Ovary (tissue), 10 donors: ENCODE measurements at places on chromosomes 11 and 22. TPM values are rescaled to one million over a fixed set of nuclear protein-coding genes. Genes with fewer than 3 reads are reported as not detected.

GRCh38 chr11:67252831-67253239, 13.4 kb upstream of the GRK2 start:
- H3K27me3 ChIP-seq: no peaks in the 10 kb centered on the region
- H3K36me3 ChIP-seq: no peaks in the 10 kb centered on the region
- no peak overlapping the region for H3K27ac ChIP-seq
- H3K4me1 ChIP-seq: no peaks in the 10 kb centered on the region
- no peak overlapping the region for H3K4me3 ChIP-seq
- no peak for DNase-seq

- no peaks in the 10 kb centered on the region for H3K4me1 ChIP-seq
- no peaks in the 10 kb centered on the region for H3K27me3 ChIP-seq
- H3K4me3 ChIP-seq: no peak overlapping the region
- H3K27ac ChIP-seq: no peak overlapping the region
Measured at GRCh38 chr11:38700111-38700510, 2102.1 kb upstream of the RAG2 start.

- H3K27me3 ChIP-seq: no peaks in the 10 kb centered on the region
- DNase-seq: no peak
- H3K36me3 ChIP-seq: no peaks in the 10 kb centered on the region
- no peak overlapping the region for H3K4me3 ChIP-seq
- H3K27ac ChIP-seq: no peak overlapping the region
- no peaks in the 10 kb centered on the region for H3K4me1 ChIP-seq
Measured at GRCh38 chr11:27807596-27807995, 107.3 kb upstream of the BDNF start.

GRCh38 chr22:20000246-20001081, 16.2 kb downstream of the ARVCF start:
- H3K27me3 ChIP-seq: no peaks in the 10 kb centered on the region
- H3K4me1 ChIP-seq: peaks cover 5% of the 10 kb centered on the region
- no peak for DNase-seq
- H3K36me3 ChIP-seq: no peaks in the 10 kb centered on the region
- H3K4me3 ChIP-seq: no peak overlapping the region

DNA sequence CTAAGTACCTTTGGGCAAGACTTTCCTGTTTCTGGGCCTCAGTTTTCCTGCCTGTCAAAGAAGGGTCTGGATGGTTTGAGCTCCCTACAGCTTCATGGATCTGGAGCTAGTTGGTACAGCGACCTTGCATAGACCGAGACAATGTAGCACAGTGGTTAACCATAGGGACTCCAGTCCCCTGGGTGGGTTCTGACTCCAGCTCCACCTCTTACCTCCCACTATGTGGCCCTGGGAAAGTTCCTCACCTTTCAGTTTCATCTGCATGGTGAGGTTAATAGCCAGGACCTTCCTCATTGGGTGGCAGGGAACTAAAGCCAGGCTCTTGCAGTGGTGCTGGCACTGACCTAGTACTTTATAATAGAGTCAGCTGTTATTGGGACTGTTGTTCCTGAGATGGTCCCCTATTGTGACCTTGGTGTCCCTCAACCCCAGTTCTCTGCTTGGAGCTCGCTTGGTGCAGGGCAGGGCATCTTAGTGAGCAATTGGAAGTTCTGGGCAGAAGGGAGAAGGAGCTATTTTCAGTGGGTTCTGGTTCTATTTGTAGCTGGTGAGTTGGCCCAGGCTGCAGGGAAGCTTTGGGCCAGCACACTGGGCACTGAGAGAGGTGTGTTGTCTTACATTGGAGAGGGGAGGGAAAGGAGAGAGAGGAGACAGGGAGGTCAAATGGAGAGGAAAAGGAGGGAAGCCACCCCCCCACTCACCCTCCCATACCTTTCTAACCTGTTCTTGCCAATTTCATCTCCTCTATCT, 10.7 kb upstream of the MTMR3 start:
- DNase-seq: no peak
- no peaks in the 10 kb centered on the region for H3K36me3 ChIP-seq
- no peak overlapping the region for H3K27ac ChIP-seq
- no peak overlapping the region for H3K4me3 ChIP-seq

DNA sequence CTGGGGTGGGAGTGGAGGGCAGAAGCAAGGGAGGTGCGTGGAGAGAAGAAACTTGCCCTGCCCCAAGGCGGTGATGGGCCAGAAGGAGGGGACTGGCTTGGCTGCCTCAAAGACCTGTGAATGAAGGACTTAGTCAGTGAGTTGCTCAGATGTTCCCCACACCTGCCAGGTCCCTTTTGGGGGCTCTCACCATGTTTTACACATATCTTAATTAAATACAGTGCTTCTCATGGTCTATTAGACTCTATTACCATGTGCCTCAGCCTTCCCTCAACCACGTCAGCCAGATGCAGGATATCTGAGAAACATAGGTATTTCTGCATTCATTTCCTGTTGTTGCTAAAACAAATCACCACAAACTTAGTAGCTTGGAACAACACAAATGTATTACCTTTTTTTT, 429.5 kb downstream of the BUD13 start:
- H3K27me3 ChIP-seq: no peaks in the 10 kb centered on the region
- no peak for DNase-seq
- no peak overlapping the region for H3K4me3 ChIP-seq
- no peaks in the 10 kb centered on the region for H3K4me1 ChIP-seq
- H3K36me3 ChIP-seq: no peaks in the 10 kb centered on the region

- H3K27ac ChIP-seq: no peak overlapping the region
- no peak for DNase-seq
- H3K4me3 ChIP-seq: no peak overlapping the region
- H3K4me1 ChIP-seq: no peaks in the 10 kb centered on the region
- no peaks in the 10 kb centered on the region for H3K36me3 ChIP-seq
Measured at GRCh38 chr11:115456019-115456418, 48.2 kb downstream of the CADM1 start.

DNA sequence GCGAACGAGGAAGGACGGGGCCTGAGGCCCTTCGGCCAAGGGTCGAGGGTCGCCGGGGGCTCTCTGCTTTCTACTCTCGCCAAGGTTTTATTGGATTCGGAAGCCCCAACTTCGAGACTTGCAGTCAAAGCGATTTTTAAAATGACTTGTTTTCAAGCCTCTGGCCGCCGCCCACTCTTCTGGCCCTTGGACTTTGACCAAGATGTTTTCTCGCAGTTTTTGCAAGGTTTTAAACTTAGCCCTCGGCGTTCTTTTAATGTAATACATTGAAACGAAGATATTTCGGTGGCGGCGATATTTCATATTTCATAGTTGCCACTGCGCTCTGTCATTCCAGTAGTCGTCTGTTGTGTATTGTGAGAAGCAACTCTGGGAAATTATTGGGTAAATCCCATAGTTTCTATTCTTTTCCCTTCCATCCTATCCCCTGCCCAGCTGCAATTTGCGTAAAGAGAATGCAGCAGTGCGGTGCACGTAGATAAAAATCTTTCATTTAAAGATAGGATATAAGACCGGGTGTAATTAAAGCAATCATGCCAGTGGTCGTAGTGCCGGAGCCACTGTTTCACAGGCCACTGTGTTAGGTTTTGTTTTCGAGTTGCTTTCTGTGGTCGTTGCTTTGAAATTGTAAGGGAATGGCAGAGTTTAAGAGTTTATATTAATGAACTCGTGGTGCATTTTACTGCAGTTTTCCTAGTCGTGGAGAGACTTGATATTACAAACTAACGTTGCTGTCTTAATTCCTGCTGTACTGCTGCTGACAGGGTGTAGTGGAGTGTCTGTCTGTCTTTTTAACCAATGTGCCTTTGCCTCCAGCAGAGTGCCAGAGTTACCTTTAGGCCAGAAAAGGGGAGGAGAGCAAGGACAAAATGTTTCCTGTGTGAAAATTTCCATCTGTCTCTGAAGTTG, 702 bp downstream of the BIRC2 start:
- no peaks in the 10 kb centered on the region for H3K36me3 ChIP-seq
- peak overlapping the region; percentile 62 for H3K4me3 ChIP-seq

DNA sequence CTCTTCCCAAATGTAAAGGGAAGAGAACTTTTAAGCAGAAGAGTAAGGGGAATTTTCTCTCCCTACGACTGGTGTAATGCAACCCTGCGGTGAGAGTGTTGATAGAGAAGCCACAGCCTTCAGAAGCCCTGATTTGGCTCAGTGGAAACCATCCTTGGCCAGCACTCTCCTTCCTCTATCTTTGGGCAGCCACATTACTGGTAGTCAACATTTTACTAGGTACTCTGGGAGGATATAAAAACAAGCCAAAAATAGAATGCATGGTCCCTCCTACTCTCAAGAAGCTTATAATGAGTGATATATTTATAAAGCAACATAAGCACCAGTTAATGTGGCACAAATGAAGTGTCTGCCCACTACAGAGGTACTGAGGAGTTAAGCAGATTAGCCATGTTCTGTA, 201.8 kb upstream of the NCAM1 start:
- no peak overlapping the region for H3K4me3 ChIP-seq
- no peak for DNase-seq
- no peak overlapping the region for H3K27ac ChIP-seq

GRCh38 chr22:39392341-39392948, 7.1 kb upstream of the TAB1 start:
- no peak for DNase-seq
- no peak overlapping the region for H3K4me3 ChIP-seq
- no peak overlapping the region for H3K27ac ChIP-seq
- no peaks in the 10 kb centered on the region for H3K4me1 ChIP-seq
- H3K36me3 ChIP-seq: no peaks in the 10 kb centered on the region
- H3K27me3 ChIP-seq: no peaks in the 10 kb centered on the region

GRCh38 chr22:45895436-45896152, 81.4 kb downstream of the WNT7B start:
- no peak overlapping the region for H3K4me3 ChIP-seq
- DNase-seq: no peak
- H3K4me1 ChIP-seq: no peaks in the 10 kb centered on the region
- no peak overlapping the region for H3K27ac ChIP-seq

DNA sequence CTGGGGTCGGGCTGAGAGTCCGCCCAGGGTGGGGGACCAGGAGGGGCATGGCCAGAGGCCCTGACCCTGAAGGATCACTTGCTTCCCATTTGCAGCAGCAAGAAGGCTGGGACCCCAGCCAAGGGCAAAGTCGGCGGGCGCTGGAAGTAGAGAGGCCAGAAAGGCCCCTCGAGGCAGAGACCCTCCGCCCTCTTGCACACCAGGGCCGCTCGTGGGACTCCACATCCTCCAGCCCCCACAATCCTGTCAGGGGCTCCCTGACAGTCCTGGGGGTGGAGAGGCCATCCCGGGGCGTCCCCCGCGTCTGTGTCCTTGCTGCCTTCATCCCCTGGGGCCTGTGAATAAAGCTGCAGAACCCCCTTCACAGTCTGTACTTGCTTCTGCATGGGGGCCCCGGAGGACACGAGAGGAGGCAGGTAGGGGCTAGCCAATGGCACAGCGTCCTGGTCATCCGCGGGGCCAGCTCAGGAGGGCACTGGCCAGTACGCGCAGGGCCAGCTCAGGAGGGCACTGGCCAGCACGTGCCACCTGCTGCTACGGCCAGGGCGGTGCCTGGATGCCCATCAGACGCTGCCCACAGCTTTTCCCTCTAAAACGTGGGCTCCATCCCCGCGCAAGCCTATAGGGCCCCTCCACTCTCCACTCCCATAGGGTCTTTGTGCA, 8.7 kb upstream of the MRPL23 start:
- H3K27me3 ChIP-seq: no peaks in the 10 kb centered on the region
- peaks cover 2% of the 10 kb centered on the region for H3K4me1 ChIP-seq
- H3K4me3 ChIP-seq: no peak overlapping the region
- no peak overlapping the region for H3K27ac ChIP-seq
- DNase-seq: no peak
- H3K36me3 ChIP-seq: no peaks in the 10 kb centered on the region

GRCh38 chr22:46942799-46943785, 180.6 kb downstream of the TBC1D22A start:
- H3K27me3 ChIP-seq: no peaks in the 10 kb centered on the region
- no peak overlapping the region for H3K4me3 ChIP-seq
- no peak for DNase-seq
- H3K4me1 ChIP-seq: peaks cover 3% of the 10 kb centered on the region
- H3K36me3 ChIP-seq: no peaks in the 10 kb centered on the region
- no peak overlapping the region for H3K27ac ChIP-seq

GRCh38 chr11:69545976-69546617, 64.6 kb downstream of the LINC01488 start:
- H3K4me3 ChIP-seq: no peak overlapping the region
- H3K4me1 ChIP-seq: no peaks in the 10 kb centered on the region
- no peak for DNase-seq
- no peaks in the 10 kb centered on the region for H3K27me3 ChIP-seq
- H3K36me3 ChIP-seq: no peaks in the 10 kb centered on the region
- no peak overlapping the region for H3K27ac ChIP-seq

- DNase-seq: no peak
- H3K4me1 ChIP-seq: peaks cover 3% of the 10 kb centered on the region
- H3K27me3 ChIP-seq: no peaks in the 10 kb centered on the region
Measured at GRCh38 chr22:29788339-29789279, 21.4 kb downstream of the UQCR10 start.

GRCh38 chr22:28425211-28425610, 254.4 kb downstream of the TTC28 start:
- no peak overlapping the region for H3K4me3 ChIP-seq
- H3K4me1 ChIP-seq: peaks cover 11% of the 10 kb centered on the region
- no peaks in the 10 kb centered on the region for H3K27me3 ChIP-seq
- no peak overlapping the region for H3K27ac ChIP-seq

DNA sequence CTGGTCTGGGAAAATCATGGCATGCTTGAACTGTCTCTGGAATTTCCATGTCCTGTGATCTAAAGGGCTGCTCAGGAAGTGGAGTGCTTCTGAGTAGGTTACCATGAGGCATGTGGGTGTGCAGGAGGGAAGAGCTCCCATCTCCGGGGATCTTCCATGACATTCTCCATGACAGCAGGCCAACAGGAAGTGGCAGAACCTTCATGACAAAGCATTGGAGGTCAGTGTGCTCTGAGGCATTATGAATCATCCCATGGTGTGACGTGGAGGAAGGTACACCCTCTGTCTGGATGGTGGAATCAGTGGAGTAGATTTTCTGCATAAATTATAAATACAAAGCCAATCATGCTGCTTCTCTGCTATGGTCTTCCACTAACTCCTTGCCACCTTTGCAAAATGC, 139.6 kb upstream of the E2F8 start:
- no peaks in the 10 kb centered on the region for H3K36me3 ChIP-seq
- no peak overlapping the region for H3K27ac ChIP-seq
- no peaks in the 10 kb centered on the region for H3K4me1 ChIP-seq
- H3K27me3 ChIP-seq: no peaks in the 10 kb centered on the region
- H3K4me3 ChIP-seq: no peak overlapping the region

Gene MS4A2
- not detected for total RNA-seq

Gene MAPK8IP2
- 28.4 TPM for total RNA-seq

Gene OR51B4
- 0.48 TPM for total RNA-seq

Gene C11orf87
- not detected for total RNA-seq

Gene CLCF1
- total RNA-seq: 5.0 TPM

Gene SPDYC
- total RNA-seq: not detected

Gene CHRDL2
- total RNA-seq: not detected

Gene DGCR6
- 0.90 TPM for total RNA-seq

Gene TP53AIP1
- total RNA-seq: 0.26 TPM
